ENCODE measurements at places on chromosomes 2 and 18.
A peak's percentile ranks its signal among the peaks of the same experiment; 100 is the strongest.

DNA sequence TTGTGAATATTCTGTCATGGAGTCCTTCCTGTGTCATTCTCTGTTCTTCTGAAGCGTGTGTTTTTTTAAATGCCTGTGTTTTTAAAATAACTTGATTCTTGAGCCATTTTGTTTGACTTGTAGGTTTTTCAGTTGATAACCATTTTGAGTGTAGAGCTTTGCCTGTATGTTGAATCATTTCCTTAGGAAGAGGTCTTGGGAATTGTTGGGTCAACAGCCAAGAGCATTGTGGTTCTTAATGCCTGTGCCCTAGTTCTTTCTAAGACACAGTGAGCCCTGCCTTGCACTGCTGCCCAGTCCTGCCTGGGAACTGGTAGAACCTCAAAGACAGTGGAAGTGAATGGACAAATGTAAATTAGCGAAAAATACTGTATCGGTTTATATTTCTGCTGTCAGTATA, 25.9 kb downstream of the RAB12 start:
- no peak for DNase-seq

DNA sequence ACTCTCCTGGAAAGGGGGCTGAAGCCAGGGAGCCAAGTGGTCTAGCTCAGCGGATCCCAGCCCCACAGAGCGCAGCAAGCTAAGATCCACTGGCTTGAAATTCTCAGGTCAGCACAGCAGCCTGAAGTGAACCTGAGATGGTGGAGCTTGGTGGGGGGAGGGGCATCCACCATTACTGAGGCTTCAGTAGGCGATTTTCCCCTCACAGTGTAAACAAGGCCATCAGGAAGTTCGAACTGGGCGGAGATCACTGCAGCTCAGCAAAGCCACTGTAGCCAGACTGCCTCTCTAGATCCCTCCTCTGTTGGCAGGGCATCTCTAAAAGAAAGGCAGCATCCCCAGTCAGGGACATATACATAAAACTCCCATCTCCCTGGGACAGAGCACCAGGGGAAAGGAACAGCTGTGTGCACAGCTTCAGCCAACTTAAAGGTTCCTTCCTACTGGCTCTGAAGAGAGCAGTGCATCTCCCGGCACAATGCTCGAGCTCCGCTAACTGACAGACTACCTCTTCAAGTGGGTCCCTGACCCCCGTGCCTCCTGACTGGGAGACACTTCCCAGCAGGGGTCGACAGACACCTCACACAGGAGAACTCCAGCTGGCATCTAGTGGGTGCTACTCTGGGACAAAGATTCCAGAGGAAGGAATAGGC, 282.3 kb upstream of the EPC2 start:
- DNase-seq: no peak

DNA sequence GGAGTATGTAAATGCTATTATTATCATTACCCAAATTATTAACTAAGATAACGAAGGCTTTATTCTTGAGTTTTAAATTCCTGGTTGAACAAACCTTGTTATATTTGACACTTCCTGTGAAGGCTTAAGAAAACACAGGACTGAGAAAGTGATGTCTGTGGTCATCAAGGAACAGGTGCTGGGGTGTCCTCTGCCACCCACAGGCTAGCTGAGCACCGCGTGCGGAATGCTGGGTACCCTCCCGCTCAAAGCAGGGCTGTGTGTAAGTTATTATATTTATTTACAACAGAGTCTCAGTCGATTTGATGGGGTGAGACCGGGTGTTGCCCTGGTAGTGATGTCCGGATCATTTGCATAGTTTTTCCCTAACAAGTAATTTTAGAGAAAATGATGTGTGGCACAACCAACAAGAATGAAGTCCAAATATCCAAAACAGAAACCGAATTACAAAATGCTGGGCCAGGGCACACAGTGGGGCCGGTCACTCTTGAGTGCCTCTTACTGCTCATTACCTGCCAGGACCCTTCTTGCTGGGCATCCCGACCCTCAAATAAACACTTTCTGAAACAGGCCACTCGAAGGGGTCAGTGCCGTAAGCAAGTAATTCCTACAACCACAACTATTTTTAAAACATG, 49.2 kb downstream of the TMEM18 start:
- DNase-seq: no peak

- peak; percentile 30 for DNase-seq
Measured at GRCh38 chr18:55998071-55998522, 410.1 kb upstream of the TCF4 start.

DNA sequence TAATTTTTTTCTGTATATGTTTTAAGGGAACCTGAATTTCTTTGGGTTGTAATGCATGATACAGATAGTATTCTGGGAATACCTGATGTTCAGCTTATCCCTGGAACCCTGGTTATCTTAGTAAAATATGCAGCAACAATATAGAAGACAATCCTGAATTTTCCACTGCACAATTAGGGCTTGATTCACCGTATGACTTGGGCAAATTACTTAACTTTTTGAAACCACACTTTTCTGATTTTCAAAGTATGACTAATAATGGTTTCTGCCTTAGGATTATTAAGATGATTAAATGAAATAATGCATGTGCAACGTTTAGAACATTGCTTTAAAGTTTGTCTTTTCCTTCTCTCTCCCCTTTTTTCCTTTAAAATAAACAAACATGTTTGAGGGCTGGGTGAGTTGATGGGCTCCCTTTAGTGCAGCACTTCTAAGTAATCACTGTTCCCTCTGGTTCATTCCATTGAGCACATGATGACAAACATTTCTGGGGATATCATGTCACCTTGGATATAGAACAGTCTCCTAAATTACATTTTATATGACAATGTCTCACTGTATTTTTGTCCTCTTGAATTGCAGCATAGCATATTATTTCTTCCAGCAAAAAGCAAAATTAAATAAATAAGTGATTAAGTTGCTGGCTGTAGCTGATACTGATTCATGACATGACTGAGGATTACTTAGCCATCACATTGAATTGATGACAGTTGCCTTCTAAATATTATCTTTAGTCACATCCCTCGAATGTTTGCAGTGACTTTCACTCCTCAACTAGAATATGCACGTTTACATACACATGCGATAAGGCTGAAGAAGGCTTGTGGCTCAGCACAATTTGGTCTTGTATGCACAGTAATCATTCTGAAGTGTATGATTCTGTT, 254.5 kb downstream of the NEDD4L start:
- no peak for DNase-seq

GRCh38 chr2:160261732-160262131, 61.7 kb upstream of the ITGB6 start:
- DNase-seq: no peak

GRCh38 chr18:61587865-61588264, 254.6 kb downstream of the CDH20 start:
- no peak for DNase-seq

GRCh38 chr2:231464576-231465540, 574 bp upstream of the NCL start:
- peak; percentile 98 for DNase-seq

DNA sequence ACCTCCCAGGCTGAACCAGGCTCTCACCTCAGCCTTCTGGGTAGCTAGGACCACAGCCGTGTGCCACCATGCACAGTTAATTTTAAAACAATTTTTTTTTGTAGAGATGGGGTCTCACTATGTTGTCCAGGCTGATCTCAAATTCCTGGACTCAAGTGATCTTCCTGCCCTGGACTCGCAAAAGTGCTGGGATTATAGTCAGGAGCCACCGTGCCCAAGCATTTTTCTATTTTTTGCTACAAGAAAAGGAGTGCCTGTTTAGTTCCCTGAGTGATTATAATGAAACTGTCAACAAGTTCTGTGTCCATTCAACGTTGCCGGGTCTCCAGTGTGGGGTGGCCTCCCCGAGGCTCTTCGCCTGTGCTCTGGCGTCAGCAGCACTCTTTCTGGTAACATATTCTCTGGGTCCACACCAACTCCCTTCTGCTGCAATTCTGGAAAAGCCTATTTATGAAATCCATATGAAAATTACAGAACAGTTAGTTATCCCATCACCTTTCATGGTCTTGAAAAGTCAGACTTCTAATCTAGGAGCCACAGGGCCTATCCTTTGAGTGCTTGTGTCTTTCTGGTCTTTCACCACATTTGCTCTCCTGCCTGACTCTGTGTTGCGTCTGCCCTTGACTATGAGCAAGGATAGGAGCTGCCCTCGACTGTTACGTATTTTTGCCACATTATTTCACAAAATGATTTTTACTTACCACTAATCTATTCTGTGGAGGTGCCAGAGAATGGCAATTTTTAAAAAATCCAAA, 172.7 kb downstream of the SOCS6 start:
- no peak for DNase-seq
